ENCODE measurements at places on chromosomes 5 and 9. TPM values are rescaled to one million over a fixed set of nuclear protein-coding genes. Genes with fewer than 3 reads are reported as not detected.

DNA sequence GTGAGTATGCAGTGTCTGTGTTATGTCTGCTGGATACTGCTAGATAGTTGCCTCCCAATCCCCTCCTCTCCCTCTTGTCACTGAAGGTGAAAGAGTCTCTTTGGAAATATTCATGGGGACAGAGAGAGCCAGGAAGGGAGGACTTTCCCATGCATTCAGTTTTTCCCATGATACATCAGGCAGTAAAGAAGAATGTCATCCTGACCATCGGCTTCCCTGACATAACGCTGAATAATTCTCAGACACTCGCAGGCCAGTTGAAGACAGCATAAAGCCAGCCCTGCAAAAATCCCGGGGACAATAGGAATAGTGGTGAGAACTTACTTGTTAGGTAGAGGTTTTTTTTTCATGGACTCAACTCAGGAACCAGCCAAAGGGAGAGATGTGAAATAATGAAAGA lies 58.1 kb downstream of the KLF4 start:
- no peak for DNase-seq

GRCh38 chr5:147552897-147553296 lies 43.0 kb upstream of the DPYSL3 start:
- DNase-seq = no peak

Gene ZBED3
- polyA plus RNA-seq = 31.2 TPM

DNA sequence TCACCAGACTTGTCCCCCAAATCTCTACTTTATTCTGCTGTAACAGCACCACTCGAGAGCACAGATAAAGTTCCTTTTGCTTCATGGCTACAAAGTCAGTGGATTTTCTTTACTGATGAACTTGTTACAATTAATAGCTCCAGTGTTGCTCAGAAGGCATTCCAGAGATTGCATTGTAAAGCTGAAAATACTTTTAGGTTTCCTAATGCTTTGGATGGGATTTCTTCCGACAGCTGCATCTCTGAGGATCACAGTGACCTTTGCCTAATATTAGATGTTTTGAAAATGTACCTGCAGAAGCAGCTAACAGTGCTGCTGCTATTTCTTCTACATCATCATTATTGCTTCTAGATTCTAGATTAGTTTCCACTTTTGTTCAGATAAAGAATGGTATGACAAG lies 58.8 kb upstream of the TMEM171 start:
- DNase-seq = no peak

- DNase-seq = no peak
Measured at GRCh38 chr9:35484406-35484805, 5.5 kb upstream of the RUSC2 start.

Gene PCDHB16
- polyA plus RNA-seq = 8.4 TPM

GRCh38 chr9:93297659-93298497 lies 113.9 kb downstream of the WNK2 start:
- no peak for DNase-seq

- DNase-seq = no peak
Measured at GRCh38 chr9:132970324-132971062, 8.0 kb upstream of the GFI1B start.

- DNase-seq = no peak
Measured at GRCh38 chr5:50712479-50712878, 46.0 kb downstream of the PARP8 start.

- no peak for DNase-seq
Measured at GRCh38 chr5:123681061-123681460, 169.1 kb downstream of the CSNK1G3 start.

Gene NFIB
- 53.9 TPM for polyA plus RNA-seq

Gene DELE1
- 130 TPM for polyA plus RNA-seq

Gene ZNF462
- polyA plus RNA-seq = 27.6 TPM

GRCh38 chr9:121380846-121381245 lies 10.8 kb upstream of the STOM start:
- no peak for DNase-seq

DNA sequence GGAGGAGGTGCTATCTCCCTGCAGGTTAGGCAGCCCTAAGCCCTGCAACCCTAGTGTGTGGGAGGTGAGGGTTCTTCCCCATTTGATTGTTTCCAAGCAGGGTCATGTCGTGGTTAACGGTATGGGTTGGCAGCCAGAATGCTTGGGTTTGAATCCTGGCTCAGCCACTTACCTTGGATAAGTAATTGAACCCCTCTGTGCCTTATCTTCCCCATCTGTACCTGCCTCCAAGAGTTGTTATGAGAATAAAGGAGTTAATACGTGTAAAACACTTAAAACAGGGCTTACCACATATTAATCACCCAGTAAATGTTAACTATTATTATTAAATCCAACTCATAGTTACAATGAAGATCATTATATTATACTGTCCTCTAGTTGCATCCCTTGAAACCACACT lies 52.2 kb upstream of the SPATA31E1 start:
- no peak for DNase-seq

GRCh38 chr9:125238127-125238914 lies 2.8 kb downstream of the HSPA5 start:
- no peak for DNase-seq

Gene PDE6A
- polyA plus RNA-seq = 0.21 TPM

Gene FBN2
- polyA plus RNA-seq = 109 TPM

Gene PPIC
- polyA plus RNA-seq = 44.7 TPM

Gene CDH9
- 9.7 TPM for polyA plus RNA-seq

DNA sequence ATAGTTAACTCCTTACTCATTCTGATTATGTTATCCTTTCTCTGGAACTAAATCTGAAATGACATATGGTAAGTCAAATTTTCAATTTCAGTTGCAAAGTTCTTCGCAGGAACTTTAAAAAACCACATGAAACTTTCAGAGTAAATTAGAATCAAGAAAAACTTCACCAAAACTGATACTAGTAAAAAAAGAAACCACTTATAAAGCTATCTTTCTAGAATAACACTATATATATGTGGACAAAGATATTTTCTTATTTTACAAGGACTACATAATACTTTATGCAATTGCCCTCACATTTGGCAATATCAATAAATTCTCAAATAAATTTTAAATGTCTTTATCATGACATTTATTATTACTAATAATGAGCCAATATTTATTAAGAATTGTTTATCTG lies 1847.1 kb upstream of the NUDT12 start:
- no peak for DNase-seq

DNA sequence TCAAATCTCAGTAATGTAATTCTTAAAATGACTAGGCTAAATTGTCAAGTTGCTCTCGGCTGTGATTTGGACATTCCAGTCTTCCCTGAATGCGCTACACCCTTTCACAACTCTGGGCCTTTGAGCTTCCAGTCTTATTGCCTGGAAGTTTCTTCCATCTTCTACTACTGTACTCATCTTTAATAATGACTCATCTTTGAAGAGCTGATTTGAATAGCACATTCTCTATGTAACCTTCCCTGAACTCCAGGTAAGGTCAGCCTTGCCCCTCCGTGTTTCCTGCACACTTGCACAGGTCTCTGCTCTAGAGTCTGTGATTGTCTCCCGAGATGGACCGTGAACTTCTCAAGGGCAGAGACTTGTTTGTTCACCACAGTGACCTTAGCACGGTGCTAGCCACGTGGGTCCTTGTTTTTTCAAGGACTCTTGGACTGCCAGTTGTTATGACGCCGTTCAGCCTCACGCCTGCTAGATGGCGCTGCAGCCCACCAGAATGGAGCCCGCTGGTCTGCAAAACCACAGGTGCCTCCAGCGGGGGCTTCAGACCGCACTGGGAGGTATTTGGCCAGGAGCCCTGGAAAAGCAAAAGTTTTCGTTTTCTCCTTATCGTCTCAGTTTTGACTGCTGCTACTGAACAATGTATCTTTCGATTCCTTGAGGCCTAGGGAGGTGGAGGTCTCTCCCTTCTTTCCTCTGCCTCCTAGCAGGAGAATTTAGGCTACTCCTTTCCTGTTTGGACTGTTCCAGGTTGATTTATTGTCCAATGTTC lies 44.4 kb downstream of the SEC61B start:
- peak; percentile 45 for DNase-seq

DNA sequence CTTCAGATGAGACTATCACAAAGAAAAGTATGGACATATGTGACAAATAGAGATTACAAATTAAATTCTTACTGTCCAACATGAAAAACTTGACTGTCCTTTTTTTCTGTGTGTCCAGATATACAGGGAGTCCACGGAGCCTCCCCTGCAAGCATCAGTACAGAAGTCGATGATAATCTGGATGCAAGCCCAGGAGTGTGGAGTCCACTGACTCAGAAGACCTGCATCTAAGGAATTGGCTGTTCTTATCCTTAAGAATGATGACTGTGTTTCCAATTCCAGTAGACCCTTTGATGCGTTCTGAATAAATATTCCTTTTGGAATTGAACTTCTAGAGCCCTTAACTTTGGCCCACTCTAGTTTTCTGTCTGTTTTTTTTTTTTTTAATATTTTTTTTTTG lies 56.7 kb upstream of the TAF11L2 start:
- no peak for DNase-seq

DNA sequence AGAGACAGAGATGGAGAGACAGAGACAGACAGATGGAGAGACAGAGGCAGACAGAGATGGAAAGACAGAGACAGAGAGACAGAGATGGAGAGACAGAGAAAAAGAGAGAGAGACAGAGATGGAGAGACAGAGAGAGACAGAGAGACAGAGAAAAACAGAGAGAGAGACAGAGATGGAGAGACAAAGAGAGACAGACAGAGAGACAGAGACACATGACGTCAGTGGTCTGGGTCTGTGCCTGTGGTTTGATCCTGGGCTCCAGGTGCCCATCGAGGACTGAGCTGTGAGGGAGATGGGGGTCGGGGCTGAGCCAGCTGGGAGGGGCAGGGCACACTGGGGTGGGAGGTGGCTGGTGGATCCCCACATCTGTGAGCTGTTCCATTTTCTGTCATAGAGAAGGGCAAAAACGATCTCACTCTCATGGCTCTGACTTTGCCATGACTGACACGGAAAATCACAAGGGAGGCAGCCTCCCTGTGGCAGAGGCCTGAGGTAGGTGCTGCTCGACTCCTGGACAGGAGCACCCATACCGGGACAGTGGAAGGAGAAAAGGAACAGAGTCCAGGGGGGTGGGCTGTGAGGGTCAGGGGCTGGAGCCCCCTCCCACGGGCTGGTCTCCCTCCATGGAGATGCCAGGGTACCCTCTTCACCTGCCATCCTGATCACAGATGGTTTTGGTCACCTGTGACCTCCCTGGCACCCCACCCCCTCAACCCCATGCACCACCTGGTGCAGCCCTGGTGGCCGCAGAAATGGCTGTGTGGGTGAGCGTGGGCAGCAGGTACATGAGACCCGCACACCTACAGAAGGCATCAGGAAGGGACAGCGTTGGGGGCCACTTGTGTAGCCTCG lies 28.8 kb downstream of the GLT6D1 start:
- DNase-seq = no peak

DNA sequence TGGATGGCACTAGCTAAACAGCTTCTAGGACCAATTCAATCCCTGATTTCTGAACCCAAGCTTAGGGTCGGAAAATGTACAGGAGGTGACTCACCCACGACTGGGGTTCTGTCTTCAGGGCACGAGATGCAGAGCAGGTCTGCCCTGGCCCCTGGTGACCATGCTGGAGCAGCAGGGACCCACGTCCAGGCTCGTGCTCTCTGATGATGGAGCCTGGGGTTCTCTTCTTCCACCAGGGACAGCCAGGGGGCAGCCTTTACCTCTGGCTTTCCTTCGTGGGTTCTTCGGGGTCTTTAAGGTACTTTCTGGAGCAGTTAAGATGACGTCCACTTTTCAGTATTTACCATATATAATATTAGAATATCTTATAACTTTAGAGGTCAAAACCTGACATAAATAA lies 2.1 kb downstream of the CFAP77 start:
- DNase-seq = no peak

Gene TARS1
- polyA plus RNA-seq = 142 TPM

- DNase-seq = no peak
Measured at GRCh38 chr9:104775976-104776375, 12.0 kb downstream of the NIPSNAP3B start.

Gene NUTM2G
- 0.95 TPM for polyA plus RNA-seq

- DNase-seq = no peak
Measured at GRCh38 chr9:19969721-19970120, 180.9 kb upstream of the SLC24A2 start.

Gene F2RL2
- polyA plus RNA-seq = 0.44 TPM

Gene NRARP
- polyA plus RNA-seq = 6.4 TPM

DNA sequence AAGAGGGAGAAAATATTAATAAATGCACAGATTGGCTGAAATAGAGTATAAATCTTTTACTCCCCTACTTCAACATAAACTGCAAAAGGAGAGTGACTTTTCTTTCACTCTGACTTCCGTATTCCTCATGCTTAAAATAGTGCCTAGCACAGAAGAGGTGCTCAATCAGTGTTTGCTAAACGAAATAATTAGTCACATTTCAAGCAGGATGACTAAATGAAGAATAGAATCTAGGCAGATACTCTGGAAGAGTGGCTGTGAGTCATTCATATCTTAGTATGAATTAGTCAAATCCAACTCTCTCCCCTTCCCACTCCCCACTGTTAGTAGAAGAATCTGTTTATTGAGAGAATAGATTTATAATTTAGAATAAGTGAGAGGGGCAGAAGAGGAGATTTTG lies 4.8 kb downstream of the CD274 start:
- DNase-seq = no peak

- DNase-seq = no peak
Measured at GRCh38 chr5:81234299-81234698, 1.2 kb downstream of the CKMT2 start.

GRCh38 chr5:149936700-149937091 lies 7.9 kb downstream of the PDE6A start:
- DNase-seq = no peak

GRCh38 chr5:122559676-122560075 lies 215.2 kb upstream of the SNX2 start:
- DNase-seq = no peak

- no peak for DNase-seq
Measured at GRCh38 chr9:87518702-87519335, 21.2 kb downstream of the DAPK1 start.

DNA sequence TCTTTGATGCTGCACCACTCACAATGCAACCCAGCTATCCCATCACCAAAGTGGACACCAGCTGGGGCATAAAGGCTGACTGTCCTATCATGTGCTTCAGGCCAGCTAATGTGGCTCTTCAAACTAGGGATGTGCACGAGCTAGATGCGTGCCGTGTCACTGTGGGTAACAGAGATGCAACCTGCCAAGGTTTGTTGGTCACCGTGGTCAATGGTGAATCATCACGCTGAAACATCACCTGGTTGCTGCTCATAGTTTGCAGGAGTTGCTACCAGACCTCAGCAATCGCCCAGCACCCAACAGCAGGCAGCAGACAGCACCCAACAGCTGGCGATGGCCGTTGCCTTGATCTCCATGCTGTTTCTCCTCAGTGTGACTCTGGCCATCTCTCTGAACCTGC lies 2.1 kb upstream of the PCDHGA1 start:
- DNase-seq = no peak

- no peak for DNase-seq
Measured at GRCh38 chr9:16031971-16032370, 479.1 kb downstream of the CCDC171 start.

GRCh38 chr9:5536684-5537083 lies 26.4 kb downstream of the PDCD1LG2 start:
- no peak for DNase-seq

Gene PHF24
- polyA plus RNA-seq = 1.00 TPM

Gene LMBRD2
- 18.3 TPM for polyA plus RNA-seq

DNA sequence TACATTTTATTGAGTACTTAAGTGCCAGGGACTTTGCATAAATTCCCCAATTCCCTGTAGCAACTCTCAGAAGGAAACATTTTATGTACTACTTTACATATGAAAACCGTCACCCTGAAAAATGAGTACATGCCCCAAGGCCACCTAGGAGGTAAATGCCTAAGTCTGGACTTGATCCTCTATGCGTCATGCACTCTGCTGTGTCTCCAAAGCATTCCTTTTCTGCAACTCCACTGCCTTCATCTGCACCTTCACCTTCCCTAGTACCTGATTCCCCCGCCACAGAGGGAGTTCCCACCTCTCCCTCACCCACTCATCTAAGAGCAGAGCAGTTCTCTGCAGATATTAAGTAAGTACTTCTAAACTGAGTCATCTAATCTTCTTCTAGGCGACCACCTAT lies 75.2 kb upstream of the HRH2 start:
- no peak for DNase-seq

Measured in left renal pelvis (tissue), 4 donors.